Activated gamma-delta T cell (primary cell): ENCODE measurements at places on chromosomes 16 and 17.

DNA sequence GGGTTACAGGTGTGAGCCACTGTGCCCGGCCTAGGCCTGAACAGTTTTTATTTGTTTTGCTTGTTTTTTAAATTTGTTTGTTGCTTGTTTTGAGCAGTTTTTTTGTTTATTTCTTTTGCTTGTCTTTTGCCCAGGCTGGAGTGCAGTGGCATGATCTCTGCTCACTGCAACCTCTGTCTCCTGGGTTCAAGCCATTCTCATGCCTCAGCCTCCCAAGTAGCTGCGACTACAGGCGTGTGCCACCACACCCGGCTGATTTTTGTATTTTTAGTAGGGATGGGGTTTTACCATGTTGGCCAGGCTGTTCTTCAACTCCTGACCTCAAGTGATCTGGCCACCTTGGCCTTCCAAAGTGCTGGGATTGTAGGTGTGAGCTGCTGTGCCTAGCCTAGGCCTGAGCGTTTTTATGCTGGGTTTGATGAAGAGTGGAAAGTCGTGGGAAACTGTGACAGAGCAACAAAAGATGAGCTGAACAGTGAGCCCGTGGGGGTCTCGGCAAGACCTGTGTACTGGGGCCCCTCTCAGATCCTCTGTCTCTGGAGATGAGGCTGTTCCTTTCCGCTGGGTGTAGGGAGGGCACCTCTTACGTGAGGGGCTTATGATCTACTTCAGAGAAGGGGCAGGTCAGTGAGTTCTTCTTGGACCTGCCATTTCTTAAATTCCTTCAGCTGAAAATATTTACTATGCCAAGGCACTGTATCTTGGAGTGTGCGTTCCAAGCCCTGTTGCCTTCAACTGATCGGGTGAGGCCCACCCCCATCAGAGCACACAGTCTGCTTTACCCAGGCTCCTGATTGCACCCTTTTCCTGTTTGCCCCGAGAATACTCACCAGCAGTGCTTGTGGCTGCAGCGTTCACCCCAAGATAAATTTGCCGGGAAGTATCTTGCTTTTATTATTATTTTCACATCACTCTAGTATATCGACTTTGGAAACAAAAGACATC is 322.1 kb downstream of the SEC14L1 start:
- no peak for DNase-seq

DNA sequence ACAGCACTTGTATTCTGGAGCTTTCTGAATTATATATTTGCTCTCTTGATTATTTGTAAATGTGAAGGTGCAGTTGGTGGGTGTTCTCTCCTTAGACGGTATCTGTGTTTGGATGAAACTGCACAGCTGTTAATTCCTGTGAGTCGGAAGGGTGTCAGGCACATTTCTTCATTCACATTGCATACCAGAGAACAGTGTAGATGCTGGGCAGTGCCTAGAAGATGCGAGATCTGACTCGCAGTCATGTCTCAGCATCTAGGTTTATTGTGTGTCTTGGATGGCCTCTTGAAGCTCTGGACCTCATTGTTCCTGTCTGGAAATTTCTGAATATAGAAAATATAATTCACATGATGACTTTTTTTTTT is 61.2 kb downstream of the CLEC16A start:
- DNase-seq = no peak

- DNase-seq = no peak
Measured at GRCh38 chr16:2333772-2334379, 6.7 kb downstream of the ABCA3 start.

GRCh38 chr17:55314784-55315491 is 50.2 kb downstream of the HLF start:
- DNase-seq = no peak

- no peak for DNase-seq
Measured at GRCh38 chr17:59754552-59754951, 47.1 kb downstream of the VMP1 start.

DNA sequence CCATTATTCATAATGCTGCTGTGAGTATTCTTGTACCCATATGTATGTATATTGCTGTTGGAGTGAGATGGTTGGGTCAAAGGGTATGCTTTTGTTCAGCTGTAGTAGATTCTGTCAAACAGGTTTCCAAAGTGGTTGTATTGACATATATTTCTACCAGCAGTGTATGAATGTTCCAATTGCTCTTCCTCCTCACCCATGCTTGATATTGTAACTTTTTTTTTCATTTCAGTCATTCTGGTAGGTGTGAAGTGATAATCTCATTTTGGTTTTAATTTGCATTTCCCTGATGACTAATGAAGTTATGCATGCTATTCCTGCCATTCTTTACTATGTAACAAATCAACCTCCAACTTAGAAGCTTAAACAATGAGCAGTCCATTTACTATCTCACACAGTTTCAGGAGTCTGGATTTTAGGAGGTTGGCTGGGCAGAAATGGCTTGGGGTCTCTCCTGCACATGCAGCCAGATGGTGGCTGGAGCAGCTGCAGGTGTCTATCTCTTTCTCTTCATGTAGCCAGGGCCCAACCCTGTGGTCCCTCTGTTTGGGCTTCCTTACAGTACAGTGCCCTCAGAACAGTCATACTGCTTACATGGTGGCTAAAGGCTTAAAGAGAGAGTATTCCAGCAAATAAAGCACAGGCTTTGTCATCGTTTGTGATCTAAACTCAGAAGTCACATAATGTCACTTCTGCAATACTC is 21.2 kb downstream of the ERAL1 start:
- DNase-seq = no peak

- DNase-seq = no peak
Measured at GRCh38 chr17:47774331-47774730, 41.3 kb downstream of the TBX21 start.

DNA sequence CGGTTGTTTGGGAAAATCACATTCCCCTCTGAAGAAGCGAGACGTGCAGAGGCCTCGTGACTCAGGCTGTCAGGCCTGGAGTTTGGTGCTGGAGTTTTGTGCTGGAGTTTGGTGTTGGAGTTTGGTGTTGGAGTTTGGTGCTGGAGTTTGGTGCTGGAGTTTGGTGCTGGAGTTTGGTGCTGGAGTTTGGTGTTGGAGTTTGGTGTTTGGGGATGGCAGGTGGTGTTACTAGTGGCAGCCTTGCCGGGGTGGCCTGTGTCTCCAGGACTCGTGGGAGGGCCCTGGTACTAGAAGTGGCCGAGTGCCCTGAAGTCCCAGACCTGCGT is 12.6 kb downstream of the TBC1D24 start:
- no peak for DNase-seq

GRCh38 chr16:71585318-71585703 is 8.4 kb upstream of the TAT start:
- no peak for DNase-seq

- DNase-seq = no peak
Measured at GRCh38 chr16:84308120-84308519, 13.4 kb downstream of the WFDC1 start.

GRCh38 chr16:69397821-69398521 is 12.2 kb upstream of the TERF2 start:
- DNase-seq = no peak

DNA sequence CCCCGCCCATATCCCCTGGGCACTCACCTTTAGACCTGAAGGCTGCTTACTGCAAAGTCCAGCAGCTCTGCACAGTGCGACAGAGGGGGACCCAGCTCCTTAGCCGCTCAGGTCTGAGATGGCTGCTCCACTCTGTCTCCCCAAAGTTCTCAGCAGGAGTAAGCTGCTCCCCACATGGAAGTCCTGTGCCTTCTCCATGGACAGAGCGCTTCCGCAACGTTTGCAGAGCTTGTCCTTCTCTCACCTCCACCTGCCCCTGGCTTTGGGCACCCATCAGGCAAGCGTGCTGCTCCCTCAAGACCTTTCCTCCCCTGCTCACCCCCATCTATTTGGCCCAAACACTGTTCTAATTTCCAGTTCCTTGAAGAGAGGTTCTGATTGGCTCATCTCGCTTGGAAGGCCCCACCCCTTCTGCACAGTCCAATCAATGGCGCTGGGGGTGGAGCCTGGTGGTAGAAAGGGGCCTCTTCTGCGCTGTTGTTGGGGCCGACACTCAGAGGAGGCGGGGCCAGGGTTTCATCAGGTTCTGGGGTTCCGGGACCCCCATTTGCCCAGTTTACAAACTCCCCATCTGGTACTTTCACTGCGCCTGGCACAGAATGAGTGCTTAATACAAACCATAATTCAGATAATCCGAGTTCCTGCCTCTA is 137.2 kb downstream of the CYLD start:
- no peak for DNase-seq

GRCh38 chr16:69741951-69742904 is 12.5 kb downstream of the NOB1 start:
- no peak for DNase-seq

GRCh38 chr16:17173281-17173680 is 297.5 kb downstream of the XYLT1 start:
- no peak for DNase-seq

- DNase-seq = no peak
Measured at GRCh38 chr16:26672206-26672605, 394.5 kb upstream of the C16orf82 start.

- DNase-seq = no peak
Measured at GRCh38 chr16:76959166-76959565, 231.8 kb upstream of the MON1B start.

DNA sequence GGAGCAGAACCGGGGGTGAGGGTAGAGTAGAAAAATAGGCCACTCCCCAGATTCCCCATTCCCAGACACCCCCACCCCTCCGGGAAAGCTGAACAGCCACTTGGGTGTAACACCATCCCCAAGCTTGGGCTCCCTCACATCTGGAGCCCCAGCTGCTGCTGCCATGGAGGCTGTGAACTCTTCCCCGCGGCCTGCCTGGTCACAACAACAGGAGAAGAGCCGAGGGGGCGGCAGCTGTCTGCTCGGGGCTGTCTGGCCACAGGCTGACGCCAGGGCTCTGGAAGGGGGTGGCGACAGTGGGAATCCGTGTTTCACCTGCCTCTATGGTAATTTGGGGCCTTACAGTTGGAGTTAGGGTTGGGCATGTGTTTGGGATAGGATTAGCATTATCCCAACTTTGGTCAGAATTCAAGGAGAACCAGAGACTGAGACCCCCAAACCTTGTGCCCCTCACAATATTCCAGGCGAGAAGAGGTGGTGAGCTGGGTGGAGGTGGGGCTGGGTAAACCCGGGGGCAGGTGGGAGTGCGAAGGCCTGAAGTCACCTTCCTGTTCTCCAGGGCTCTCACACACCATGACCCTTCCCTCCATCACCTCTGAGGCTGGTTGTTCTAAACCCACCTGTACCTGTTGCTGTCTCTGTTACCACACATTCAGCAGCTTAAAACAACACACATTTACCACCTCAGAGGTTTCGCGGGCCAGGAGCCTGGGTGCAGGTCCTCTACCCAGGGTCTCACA is 29.7 kb upstream of the NXPH3 start:
- no peak for DNase-seq

- DNase-seq = no peak
Measured at GRCh38 chr16:54346041-54346440, 59.5 kb upstream of the IRX3 start.

- DNase-seq = no peak
Measured at GRCh38 chr17:41738801-41739112, 4.3 kb upstream of the HAP1 start.

GRCh38 chr17:81656118-81656743 is at the start of gene PDE6G:
Gene PDE6G, minus strand, starts transcription at chr17:81656542. Its CDS starts 3,237 bp downstream, at chr17:81653305.
- DNase-seq = no peak

GRCh38 chr17:1629504-1630310 is 1.1 kb upstream of the SLC43A2 start:
- DNase-seq = peak; percentile 32

DNA sequence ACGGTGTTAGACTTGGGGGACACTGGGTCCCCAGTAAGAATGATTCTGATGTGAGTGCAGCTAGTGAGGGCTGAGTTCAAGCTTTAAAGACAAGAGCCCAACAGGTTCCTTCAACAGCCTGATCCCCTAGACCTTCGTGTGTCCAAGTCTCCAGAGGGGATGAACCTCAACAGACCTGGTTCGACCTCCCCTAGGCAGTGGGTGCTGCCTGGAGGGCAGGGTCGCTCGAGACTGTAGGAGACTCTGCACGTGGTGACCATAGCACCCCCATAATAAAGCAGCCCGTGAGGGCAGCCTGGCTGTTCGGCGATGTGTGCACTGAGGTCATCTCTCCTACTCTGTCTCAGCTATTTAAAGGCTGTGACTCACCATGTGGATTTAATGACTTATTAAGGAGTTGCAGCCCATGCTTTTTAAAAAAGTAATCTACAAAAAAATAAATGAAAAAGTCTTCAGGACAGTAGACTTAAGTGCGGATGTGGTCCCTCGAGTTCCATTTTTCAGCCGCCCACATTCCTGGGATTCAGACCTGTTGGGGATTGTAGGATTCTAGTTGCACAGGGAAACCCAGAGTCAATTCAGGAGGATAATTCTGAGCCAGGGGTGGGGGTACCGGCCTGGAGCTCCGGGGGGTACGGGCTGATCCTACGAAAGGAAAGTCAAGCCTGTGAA is 23.4 kb upstream of the METRNL start:
- DNase-seq = no peak

DNA sequence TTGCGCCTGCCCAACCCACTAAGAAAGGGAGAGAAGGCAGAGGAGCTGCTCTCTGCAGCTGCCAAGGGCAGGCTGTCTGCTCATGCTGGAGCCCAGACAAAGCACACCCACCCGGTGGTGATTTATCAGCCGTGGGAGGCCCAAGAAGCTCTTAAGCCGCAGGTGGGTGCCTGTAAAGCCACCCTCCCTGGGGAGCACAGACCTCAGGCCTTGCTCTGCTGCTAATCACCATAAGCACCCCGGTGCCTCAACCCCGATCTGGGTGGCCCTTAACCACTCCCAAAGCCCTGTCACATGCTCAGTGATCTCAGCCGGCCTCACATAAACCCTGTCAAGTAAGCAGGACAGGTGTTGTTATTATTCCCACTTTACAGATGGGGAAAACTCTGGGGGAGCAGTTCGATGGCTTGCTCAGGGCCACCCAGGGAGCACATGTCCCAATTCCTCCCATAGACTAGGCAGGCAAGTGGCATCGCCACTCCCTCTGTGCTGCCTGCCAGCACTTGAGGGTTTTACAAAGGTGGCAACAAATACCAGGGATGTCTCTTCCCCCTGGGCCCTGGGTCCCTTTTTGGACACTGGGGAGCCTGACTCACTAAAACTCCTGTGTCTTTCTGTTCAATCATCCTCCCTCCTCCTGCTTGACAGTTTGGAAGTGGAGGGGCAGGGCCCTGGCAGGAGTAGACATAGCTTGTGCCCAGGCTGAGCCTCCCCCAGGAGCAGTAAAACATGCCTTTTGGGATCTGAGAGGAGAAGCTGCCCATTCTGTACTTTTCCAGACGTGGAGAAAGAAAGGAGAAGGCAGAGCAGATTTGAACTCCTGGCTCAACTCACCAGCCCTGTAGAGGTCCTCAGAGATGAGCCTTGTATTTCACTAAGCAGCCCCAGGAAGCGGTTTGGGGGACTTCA is 299.3 kb downstream of the SOX9 start:
- no peak for DNase-seq

DNA sequence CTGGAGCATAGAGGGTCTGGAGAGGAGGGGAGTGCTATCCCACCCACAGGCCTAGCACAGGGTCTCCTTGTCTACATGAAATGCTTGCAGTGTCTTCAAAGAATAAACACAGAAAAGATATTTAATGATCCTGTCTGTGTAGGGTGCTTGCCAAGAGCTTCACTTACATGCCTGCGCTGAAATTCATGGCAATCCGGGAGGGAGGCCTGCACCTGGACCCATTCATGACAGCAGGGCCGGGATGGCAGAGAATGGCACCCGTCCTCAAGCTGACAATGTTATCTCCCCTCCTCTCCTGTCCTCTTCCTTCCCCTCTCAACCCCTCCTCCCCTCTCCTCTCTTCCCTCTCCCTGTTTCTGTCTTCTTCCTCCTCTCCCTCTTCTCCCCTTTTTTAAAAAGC is 2.1 kb downstream of the ADGRG3 start:
- DNase-seq = no peak
